SK-N-SH treated with all-trans-retinoic acid at 6 μM for 48 hours (cell line): ENCODE measurements at places on chromosomes 2 and 18.
A peak's percentile ranks its signal among the peaks of the same experiment; 100 is the strongest.

DNA sequence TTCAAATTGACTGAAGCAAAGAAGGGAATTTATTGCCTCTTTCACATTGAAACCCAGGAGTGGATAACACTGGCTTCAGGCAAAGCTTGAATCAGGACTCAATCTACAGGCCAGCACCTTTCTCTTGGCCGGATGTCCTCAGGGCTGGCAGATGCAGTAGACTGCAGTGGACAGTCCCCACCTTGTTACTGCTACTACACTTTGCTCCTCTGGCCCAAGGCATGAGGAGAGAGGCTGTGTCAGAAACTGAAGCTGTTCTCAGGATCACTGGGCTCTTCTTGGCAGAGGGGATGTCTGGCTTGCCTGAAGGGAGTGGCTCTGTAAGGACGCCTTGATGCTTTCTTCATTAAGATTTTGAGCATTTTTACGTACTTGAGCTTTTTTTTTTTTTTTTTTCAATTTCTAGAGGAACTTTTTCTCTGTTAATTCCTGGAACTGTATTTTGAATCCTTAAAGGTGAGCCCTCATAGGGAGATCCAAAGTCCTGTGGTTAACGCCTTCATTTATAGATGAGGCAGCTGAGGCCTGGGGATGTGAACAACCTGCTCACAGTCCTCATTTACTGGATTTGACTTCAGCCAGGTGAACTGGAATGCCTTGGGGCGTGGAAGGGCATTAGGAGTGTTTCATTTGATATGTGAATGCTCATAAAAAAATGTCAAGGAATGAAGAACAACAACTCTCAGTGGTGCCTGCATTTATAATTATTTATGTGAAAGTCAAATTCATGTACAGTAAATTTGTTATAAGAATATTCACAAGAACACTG lies 36.6 kb downstream of the CASP10 start:
- no peak for ATAC-seq

- peak; percentile 35 for ATAC-seq
Observed at GRCh38 chr2:201696151-201696659, 2.2 kb downstream of the MPP4 start.

GRCh38 chr18:70732188-70732587 lies 443.3 kb downstream of the SOCS6 start:
- no peak for ATAC-seq

DNA sequence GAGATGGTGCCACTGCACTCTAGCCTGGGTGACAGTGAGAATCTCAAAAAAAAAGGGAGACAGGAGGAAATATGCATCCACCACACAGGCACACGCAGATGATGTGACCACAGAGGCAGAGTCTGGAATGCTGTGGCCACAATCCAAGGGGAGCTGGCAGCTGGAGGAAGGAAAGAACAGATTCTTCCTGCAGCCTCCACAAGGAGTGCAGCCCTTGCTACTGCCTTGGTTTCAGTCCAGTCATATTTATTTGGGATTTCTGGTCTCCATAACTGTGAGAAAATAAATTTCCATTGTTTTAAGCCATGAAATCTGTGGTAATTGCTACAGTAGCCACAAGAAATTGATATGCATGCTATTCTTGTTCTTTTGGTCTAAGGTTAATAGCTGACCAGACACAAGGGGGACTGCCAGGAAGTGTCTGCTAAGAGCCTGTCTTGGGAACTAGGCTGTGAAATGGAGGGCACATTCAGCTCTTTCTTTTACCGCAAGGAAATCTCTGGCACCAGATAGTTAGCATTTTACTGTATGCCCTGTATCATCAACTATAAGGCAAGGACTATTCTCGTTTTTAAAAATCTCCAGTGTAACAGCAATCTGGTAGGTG lies 133.1 kb upstream of the SEC11C start:
- no peak for ATAC-seq

GRCh38 chr2:32750880-32751279 lies 123.0 kb downstream of the TTC27 start:
- ATAC-seq, result peak; percentile 33; the same call in 1 of the 3 replicates

DNA sequence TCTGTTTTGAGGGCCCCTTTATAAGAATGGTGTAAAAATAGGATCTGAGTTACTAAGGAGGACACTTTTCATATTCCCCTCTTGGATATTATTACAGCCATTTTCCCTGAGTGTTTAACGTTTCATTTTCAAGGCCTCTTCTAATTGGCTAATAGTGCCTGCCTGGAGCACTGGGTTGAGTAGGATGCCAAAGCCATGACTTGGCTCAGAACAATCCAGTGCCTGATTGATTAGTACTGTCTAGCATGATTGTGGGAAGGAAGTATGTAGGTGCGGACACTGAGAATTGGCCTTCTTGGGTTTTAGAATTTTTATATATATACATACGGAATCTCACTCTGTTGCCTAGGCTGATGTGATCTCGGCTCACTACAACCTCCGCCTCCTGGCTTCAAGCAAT lies 66.1 kb downstream of the NAB1 start:
- ATAC-seq, result no peak; the same call in 2 of the 3 replicates

GRCh38 chr18:69469444-69469919 lies 68.8 kb downstream of the DOK6 start:
- ATAC-seq, result no peak

- ATAC-seq, result no peak
Observed at GRCh38 chr18:62341473-62341872, 16.4 kb downstream of the TNFRSF11A start.

DNA sequence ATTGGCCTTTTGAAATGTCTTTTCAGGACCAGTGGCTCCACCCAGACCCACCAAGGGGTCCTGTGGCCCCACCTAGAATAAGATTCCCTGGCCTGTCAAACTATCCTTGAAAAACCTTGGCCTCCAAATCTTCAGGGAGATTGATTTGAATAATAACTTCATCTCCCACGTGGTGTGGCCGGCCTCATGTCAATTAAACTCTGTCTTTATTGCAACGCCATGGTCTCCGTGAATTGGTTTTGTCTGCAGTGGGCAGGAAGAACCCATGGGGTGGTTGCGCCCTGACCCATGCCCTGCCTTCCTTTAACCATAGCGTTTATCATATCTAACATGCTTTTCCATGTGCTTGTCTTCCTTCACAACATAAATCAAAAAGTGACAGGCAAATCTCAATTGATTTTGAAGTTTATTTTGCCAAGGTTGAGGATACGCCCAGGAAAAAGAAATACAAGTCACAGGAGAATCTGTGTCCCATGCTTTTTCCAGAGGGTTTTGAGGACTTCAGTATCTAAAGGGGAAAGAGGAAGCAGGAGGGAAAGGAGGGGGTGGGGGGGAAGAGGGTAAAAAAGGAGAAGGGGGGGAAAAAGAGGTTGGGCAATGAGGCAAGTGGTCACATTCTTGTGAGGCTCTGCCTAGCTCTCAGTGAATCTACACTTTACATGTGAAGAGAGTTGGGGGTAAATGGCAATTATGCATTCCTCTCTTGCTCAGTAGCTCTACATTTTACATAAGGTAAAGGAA lies 66.5 kb upstream of the CABLES1 start:
- no peak for ATAC-seq

GRCh38 chr2:190912726-190913125 lies 32.1 kb downstream of the GLS start:
- no peak for ATAC-seq

DNA sequence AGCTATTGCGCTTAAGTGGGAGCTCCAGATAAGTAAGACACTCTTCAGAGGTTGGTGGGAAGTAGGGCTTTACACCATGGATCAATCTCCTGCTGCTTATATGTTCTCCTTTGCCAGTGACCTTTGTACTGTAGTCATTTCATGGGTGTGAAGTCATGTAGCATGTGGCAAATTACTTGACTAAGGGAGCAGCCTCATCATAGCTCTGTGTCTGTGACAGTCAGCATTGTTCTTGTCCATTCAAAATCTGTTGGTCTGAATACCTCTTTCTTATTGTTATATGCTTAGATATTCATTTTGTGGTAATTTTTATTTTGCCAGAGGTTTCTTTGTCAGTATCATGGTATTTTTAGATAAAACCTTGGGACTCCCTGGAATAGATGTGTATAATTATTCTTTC lies 18.2 kb downstream of the SLC4A1AP start:
- ATAC-seq, result peak; percentile 14; the same call in 2 of the 3 replicates

DNA sequence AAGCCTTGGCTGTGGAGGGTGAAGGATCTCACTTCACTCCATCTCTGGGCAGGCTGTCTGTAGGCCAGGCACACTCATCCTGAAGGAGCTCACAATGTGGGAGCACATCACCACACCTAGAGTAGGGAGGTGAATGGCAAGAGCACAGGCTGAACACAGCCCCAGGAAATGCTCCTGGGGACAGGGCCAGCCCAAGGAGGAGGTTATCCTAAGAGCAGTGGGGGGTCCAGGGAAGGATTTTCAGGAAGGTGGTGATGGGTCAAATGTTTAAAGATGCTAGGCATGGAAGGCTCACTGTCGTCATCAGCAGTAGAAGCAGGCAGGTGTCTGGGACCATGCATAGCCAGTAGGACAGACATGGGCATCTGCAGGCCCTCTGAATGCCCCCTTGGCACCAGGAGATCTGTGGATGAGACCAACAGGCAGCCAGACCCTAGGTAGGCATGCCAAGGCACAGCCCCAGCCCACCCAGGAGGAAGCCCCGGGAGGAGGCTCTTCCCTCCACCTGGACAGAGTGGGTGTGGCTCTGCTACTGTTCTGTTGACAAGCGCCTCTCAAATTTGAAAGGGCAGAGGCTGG lies 91.7 kb upstream of the RAB6C start:
- no peak for ATAC-seq

DNA sequence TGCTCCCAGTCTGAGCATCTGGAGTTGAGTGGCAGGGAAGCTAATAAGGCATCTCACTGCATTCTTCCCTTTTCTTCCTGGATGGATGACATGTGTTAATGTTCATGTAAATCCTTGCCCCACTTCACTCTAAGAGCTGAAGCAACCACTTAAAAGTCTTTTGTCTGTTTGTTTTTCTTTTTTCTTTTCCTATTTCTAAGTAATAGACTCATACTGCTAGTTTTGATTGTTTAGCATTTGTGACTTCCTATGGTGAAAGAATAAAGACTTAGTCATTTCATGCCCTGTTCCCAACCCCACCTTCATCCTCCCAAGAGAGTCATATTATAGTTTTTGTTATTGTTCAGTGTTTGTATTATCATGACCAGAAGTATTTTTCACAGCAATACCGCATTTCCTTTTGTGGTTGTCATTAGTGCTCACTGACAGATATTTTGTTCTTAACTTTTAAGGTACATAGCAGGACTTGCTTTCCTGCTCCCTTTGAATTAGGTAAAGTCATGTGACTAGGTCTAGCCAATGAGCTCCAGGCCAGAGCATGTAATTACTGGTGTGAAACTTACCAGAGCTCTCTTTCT lies 18.1 kb upstream of the SPP2 start:
- ATAC-seq, result no peak

GRCh38 chr2:186129767-186130581 lies 356.1 kb upstream of the ZC3H15 start:
- ATAC-seq, result peak; percentile 75

DNA sequence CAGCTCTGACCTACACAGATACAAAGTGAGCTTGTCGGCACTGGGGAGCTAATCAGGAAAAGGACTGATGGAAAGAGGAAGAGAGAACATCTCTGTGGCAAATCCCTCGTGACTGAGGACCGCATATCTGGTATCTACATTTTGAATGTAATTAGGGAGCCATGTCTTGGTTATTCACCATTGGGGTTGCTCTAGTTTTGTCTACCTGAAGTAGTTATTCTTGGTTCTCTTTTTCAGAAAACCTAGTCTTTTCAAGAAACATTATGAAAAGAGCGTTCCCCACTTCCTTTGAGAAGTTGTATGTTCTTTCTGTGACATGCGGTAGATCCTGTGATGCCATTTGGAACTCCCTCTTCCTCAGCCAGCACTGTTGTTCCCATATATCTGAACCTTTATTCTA lies 104.4 kb downstream of the DOCK10 start:
- no peak for ATAC-seq

GRCh38 chr18:48227206-48227605 lies 182.0 kb downstream of the ZBTB7C start:
- ATAC-seq, result no peak

- no peak for ATAC-seq
Observed at GRCh38 chr18:56086176-56086575, 498.2 kb upstream of the TCF4 start.
